ENCODE measurements at places on chromosomes 4 and X.

DNA sequence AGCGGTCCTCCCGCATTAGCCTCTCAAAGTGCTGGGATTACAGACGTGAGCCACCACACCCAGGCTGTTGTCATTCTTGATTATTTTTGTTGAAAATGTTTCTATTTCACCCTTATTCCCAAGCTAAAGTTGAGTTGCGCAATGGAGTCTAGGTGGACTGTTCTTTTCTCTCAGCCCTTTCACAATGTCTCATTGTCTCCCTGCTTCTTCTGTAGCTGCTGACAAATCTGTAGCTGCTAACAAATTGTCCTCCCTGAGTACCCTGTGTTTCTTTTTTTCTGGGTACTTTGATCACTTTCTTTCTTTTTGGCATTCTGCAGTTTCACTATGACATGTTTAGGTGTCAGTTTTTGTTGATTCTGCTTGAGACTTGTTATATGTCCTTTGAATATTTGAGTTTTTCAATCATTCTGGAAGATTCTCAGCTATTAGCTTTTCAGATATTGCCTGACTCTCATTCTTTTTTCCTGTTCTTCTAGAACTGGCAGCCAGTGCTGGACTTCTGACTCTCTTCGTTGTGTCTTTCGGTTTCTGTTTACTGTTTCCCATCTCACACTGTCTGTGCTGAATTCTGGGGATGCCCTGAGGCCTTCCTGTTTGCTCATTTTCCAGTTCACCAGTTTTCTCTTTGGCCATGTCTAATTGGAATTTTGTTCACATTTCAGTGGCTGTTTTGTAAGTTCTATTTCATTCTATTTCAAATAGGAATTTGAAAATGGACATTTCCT lies 6.6 kb downstream of the ABCD1 start:
- peaks cover 11% of the 10 kb centered on the region for H3K36me3 ChIP-seq
- no peaks in the 10 kb centered on the region for H3K27me3 ChIP-seq
- no peak for DNase-seq
- no peak overlapping the region for H3K4me3 ChIP-seq
- peaks cover 18% of the 10 kb centered on the region for H3K4me1 ChIP-seq

GRCh38 chr4:74997948-74998729 lies 65.2 kb downstream of the PARM1 start:
- H3K4me3 ChIP-seq: no peak overlapping the region
- no peak overlapping the region for H3K27ac ChIP-seq
- no peaks in the 10 kb centered on the region for H3K36me3 ChIP-seq
- no peak for DNase-seq

GRCh38 chr4:70908993-70909556 lies 6.9 kb downstream of the MOB1B start:
- no peak for DNase-seq
- no peak overlapping the region for H3K27ac ChIP-seq
- no peaks in the 10 kb centered on the region for H3K27me3 ChIP-seq
- no peak overlapping the region for H3K4me3 ChIP-seq
- H3K36me3 ChIP-seq: peaks cover 35% of the 10 kb centered on the region
- peaks cover 2% of the 10 kb centered on the region for H3K4me1 ChIP-seq

- no peak for DNase-seq
- no peak overlapping the region for H3K4me3 ChIP-seq
- H3K27ac ChIP-seq: no peak overlapping the region
- no peaks in the 10 kb centered on the region for H3K27me3 ChIP-seq
- peaks cover 14% of the 10 kb centered on the region for H3K4me1 ChIP-seq
Measured at GRCh38 chr4:129254126-129254525, 158.2 kb downstream of the C4orf33 start.

DNA sequence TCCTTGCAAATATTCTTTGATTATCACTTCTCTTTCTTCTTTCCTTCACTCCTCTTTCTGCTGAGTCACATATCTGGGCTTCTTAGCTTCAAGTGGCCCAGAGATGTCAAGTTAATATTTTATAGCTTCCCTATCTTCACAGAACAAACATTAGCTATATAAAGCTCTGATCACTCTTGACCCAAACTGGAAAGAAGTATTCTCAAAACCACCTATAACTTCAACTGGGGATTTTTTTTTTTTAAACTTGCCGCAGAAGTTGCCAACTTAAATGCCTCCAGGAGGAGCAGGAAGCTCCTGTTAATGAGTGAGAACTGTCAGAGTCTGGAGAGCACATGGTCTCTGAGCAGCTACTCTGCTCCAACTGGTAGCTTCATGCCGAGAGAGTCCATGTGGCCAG lies 233.3 kb upstream of the EDNRA start:
- no peaks in the 10 kb centered on the region for H3K27me3 ChIP-seq
- no peaks in the 10 kb centered on the region for H3K36me3 ChIP-seq
- DNase-seq: no peak
- H3K4me1 ChIP-seq: peaks cover 6% of the 10 kb centered on the region
- no peak overlapping the region for H3K4me3 ChIP-seq

GRCh38 chrX:123049071-123049625 lies 134.9 kb upstream of the GRIA3 start:
- no peaks in the 10 kb centered on the region for H3K36me3 ChIP-seq
- no peak overlapping the region for H3K27ac ChIP-seq
- DNase-seq: no peak
- H3K27me3 ChIP-seq: no peaks in the 10 kb centered on the region
- no peaks in the 10 kb centered on the region for H3K4me1 ChIP-seq

DNA sequence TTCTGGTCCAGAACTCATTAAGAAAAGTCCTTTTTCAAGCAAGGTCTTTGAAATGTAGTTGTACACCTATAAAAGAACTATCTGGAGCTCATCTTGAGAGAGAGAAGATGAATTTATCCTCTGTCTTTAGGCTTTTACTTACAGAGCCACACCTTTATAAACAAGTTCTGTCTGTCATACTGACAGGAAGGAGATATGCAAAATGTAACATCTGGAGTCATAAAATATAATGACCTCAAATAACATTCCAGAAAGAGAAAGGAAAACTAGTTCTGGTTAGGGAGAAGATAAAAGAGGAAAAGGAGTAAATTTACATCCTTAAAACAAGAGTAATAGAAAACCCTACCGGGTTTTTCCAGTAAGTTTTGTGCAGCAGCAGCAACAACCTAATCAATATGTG lies 1.3 kb downstream of the INPP4B start:
- no peak overlapping the region for H3K27ac ChIP-seq
- peaks cover 60% of the 10 kb centered on the region for H3K27me3 ChIP-seq
- peaks cover 3% of the 10 kb centered on the region for H3K4me1 ChIP-seq
- H3K36me3 ChIP-seq: no peaks in the 10 kb centered on the region
- 0 out of 2 replicates have a peak overlapping the region, but pooled peaks have one; percentile 12 for H3K4me3 ChIP-seq
- no peak for DNase-seq

DNA sequence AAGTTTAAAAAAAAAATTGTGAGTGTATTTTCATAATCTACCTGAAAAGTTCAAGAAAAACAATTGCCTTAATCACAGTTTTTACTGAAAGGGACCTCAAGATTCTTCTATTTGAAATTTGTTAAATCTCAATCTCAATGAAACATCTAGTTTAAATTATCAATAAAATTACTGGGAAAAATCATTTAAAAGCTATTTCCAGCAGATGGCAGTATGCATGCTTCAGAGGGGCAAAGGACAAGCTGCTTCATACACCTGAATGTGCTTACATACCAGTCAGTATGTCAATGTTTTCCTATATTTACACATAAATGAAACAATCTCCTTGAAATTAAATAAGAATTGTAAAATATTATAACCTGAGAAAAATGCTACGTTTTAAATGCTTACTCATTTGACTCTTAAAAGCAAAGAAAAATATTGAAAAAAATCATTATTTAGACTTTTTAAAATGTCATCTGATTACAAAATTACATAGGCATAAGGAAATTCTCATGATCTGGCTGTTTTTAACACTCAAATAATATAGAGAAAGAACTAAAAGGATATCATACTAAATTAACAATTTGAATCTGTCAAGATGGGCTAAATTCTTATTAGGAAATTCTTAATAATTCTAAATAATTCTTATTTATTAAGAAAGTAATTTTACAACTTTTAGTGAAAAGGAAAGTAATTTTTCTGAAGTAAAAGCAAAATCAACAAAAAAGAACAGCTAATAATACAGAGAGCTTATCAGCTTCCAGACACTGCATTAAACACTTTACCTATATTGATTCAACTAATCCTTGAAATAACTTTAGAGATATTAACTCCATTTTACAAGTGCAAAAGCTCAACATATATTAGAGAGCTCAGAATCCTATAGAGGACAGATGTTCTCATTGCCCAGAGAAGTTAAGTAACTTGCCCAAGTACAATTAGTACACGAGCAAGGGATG lies 242.1 kb downstream of the ADAMTS3 start:
- no peaks in the 10 kb centered on the region for H3K36me3 ChIP-seq
- H3K4me1 ChIP-seq: peaks cover 8% of the 10 kb centered on the region
- no peak for DNase-seq
- no peak overlapping the region for H3K27ac ChIP-seq
- H3K27me3 ChIP-seq: no peaks in the 10 kb centered on the region

DNA sequence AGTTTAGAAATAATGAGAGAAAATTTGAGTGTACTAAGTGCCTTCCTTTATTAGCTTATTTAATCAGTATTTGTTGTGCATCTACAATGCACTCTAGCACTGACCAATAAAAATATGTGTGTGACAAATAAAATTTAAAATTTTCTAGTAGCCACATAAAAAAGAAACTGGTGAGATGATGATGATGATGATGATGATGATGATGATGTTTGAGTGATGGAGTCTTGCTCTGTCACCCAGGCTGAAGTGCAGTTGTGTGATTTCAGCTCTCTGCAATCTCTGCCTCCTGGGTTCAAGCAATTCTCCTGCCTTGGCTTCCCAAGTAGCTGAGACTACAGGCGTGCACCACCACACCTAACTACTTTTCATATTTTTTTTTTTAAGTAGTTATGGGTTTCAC lies 110.2 kb downstream of the RNF150 start:
- H3K4me3 ChIP-seq: no peak overlapping the region
- peaks cover 9% of the 10 kb centered on the region for H3K4me1 ChIP-seq
- no peaks in the 10 kb centered on the region for H3K36me3 ChIP-seq
- no peak overlapping the region for H3K27ac ChIP-seq

GRCh38 chr4:76738086-76738931 lies 159.6 kb downstream of the SOWAHB start:
- peaks cover 30% of the 10 kb centered on the region for H3K36me3 ChIP-seq
- no peak overlapping the region for H3K4me3 ChIP-seq
- DNase-seq: no peak
- peaks cover 10% of the 10 kb centered on the region for H3K4me1 ChIP-seq
- peak overlapping the region; percentile 31 for H3K27ac ChIP-seq
- H3K27me3 ChIP-seq: no peaks in the 10 kb centered on the region

GRCh38 chrX:104795804-104796203 lies 229.8 kb downstream of the IL1RAPL2 start:
- no peaks in the 10 kb centered on the region for H3K36me3 ChIP-seq
- H3K27me3 ChIP-seq: no peaks in the 10 kb centered on the region
- no peak for DNase-seq
- H3K4me3 ChIP-seq: no peak overlapping the region

DNA sequence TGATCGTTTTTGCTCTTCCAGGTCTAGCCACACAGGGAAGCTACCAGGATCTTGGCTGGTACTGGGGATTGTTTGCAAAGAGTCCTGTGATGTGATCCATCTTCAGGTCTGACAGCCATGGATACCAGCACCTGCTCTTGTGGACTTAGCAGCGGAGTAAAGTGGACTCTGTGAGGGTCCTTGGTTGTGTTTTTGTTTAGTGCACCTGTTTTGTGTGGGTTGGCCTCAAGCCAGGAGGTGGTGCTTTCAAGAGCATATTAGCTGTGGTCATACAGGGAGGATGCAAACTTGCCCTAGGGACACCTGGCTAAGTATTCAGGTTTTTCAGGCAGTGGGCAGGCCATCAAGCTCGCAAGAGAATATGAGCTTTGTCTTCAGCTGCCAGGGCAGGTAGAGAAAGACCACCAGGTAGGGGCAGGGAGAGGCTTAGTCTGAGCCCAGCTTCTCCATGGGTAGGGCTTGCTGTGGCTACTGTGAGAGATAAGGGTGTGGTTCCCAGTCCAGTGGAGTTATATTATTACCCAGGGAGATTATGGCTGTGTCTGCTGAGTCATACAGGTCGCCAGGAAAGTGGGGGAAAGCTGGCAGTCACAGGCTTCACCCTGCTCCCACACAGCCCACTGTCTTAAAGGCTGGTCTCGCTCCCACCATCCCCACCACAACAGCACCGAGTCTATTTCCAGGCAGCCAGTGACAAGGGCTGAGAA lies 293.7 kb downstream of the PCDH18 start:
- H3K27me3 ChIP-seq: no peaks in the 10 kb centered on the region
- no peaks in the 10 kb centered on the region for H3K36me3 ChIP-seq
- H3K4me1 ChIP-seq: peaks cover 8% of the 10 kb centered on the region
- no peak for DNase-seq
- no peak overlapping the region for H3K27ac ChIP-seq
- no peak overlapping the region for H3K4me3 ChIP-seq

- no peaks in the 10 kb centered on the region for H3K27me3 ChIP-seq
- no peak overlapping the region for H3K4me3 ChIP-seq
- no peak for DNase-seq
- H3K4me1 ChIP-seq: peaks cover 28% of the 10 kb centered on the region
Measured at GRCh38 chrX:154605566-154605965, 13.5 kb downstream of the CTAG1B start.

GRCh38 chr4:42487230-42487629 lies 89.9 kb downstream of the SHISA3 start:
- no peak overlapping the region for H3K4me3 ChIP-seq
- H3K27me3 ChIP-seq: no peaks in the 10 kb centered on the region
- DNase-seq: no peak
- peak overlapping the region; percentile 93 for H3K27ac ChIP-seq
- H3K4me1 ChIP-seq: peaks cover 89% of the 10 kb centered on the region
- H3K36me3 ChIP-seq: no peaks in the 10 kb centered on the region

DNA sequence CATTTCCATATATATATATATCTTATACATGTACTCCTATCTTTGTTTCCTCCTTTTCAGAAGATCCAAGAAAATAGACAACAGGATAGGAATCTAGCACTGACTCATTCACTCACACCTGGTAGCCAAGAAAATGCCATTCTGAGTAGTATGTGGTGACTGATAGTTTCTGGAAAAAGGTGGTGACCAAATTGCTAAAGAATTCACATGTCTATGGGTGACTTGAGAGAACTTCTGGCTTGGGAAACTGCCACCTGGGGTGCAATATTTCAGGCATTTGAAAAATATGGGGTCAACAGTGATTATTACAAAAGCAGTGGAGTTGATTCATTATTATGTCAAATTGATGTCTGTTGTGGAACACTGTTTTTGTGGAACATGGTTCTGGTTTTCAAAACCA lies 605.1 kb downstream of the PCDH18 start:
- peaks cover 9% of the 10 kb centered on the region for H3K36me3 ChIP-seq
- H3K4me3 ChIP-seq: no peak overlapping the region
- no peak overlapping the region for H3K27ac ChIP-seq
- no peaks in the 10 kb centered on the region for H3K27me3 ChIP-seq
- H3K4me1 ChIP-seq: no peaks in the 10 kb centered on the region

GRCh38 chr4:152590179-152591031 lies 54.5 kb upstream of the FBXW7 start:
- DNase-seq: no peak
- H3K27me3 ChIP-seq: no peaks in the 10 kb centered on the region
- H3K36me3 ChIP-seq: peaks cover 6% of the 10 kb centered on the region
- no peak overlapping the region for H3K27ac ChIP-seq
- H3K4me3 ChIP-seq: peak overlapping the region; percentile 56
- peaks cover 13% of the 10 kb centered on the region for H3K4me1 ChIP-seq

- no peaks in the 10 kb centered on the region for H3K27me3 ChIP-seq
- peaks cover 2% of the 10 kb centered on the region for H3K4me1 ChIP-seq
- no peak for DNase-seq
Measured at GRCh38 chr4:51878431-51878830, 35.5 kb downstream of the DCUN1D4 start.

Measured in WTC11 (cell line).